ENCODE measurements at places on chromosomes 6 and 20. TPM values are rescaled to one million over a fixed set of nuclear protein-coding genes. Genes with fewer than 3 reads are reported as not detected.

ZSCAN9 gene
- 7.3 TPM for total RNA-seq

E2F1 gene
- 12.9 TPM for total RNA-seq

OTOR gene
- total RNA-seq, result not detected

AKAP12 gene
- 15.7 TPM for total RNA-seq

LRP11 gene
- total RNA-seq, result 108 TPM

PXDC1 gene
- 167 TPM for total RNA-seq

BPIFA1 gene
- total RNA-seq, result not detected

RPS21 gene
- 1,039 TPM for total RNA-seq

MYLK4 gene
- 0.51 TPM for total RNA-seq

DCDC2 gene
- not detected for total RNA-seq

EEF1A2 gene
- total RNA-seq, result 0.43 TPM

ZNF391 gene
- 4.7 TPM for total RNA-seq

SLC44A4 gene
- not detected for total RNA-seq

GGTLC1 gene
- not detected for total RNA-seq

- no peak for DNase-seq
Measured at GRCh38 chr20:3011752-3012151, 31.7 kb upstream of the GNRH2 start.

GRCh38 chr20:45890077-45890984 lies 677 bp downstream of the NEURL2 start:
- DNase-seq, result peak; percentile 83

DNA sequence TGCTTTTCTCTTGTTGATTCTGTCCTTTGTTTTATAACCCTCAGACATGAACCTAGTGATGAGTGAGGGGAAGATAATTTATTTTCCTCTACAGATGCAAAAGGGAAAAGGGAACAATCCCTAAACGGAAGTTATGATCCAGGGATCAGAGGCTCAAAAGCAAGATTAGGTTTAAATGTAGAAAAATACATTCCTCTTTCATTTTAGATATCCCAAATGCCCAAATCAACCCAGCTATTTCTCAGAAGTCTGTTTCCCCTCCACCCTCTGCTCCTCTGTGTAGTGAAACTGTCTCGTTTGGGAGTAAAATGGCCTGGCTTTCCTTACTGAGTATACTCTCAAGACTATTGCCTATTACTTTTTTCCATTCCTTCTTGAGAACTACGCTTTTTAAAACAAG lies 97.1 kb downstream of the PRL start:
- DNase-seq, result no peak

DNA sequence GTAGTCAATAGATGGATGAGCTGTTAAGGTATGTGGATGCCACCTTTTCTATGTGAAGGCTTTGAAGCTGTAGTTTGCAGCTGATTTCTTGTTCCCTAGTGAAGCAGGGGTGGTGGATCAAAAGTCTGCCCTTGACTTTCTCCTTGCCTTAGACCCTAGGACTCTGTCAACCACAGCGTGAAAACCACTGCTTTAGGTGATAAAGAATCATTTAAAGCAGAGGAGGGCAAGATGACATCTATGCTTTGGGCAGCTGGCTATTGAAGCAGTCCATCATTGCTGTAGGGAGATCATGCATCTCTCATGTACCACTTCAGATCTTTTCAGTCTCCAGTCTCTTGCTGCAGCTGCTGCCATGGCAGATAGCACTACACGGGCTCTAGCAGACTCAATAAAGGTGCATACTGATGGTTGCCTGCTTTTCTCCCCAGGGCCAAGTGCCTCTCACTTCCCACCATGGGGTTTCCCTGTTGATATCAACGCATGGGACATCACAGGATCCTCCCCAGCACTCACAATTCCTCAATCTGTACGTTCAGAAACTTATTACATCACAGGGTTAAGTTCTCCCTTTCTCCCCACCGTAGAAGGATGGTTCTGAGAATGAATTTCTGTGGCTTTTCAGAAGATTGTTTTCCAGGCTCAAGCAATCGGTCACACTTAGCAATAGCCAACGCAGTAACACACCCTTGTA lies 122.0 kb upstream of the STMND1 start:
- DNase-seq, result no peak

DNA sequence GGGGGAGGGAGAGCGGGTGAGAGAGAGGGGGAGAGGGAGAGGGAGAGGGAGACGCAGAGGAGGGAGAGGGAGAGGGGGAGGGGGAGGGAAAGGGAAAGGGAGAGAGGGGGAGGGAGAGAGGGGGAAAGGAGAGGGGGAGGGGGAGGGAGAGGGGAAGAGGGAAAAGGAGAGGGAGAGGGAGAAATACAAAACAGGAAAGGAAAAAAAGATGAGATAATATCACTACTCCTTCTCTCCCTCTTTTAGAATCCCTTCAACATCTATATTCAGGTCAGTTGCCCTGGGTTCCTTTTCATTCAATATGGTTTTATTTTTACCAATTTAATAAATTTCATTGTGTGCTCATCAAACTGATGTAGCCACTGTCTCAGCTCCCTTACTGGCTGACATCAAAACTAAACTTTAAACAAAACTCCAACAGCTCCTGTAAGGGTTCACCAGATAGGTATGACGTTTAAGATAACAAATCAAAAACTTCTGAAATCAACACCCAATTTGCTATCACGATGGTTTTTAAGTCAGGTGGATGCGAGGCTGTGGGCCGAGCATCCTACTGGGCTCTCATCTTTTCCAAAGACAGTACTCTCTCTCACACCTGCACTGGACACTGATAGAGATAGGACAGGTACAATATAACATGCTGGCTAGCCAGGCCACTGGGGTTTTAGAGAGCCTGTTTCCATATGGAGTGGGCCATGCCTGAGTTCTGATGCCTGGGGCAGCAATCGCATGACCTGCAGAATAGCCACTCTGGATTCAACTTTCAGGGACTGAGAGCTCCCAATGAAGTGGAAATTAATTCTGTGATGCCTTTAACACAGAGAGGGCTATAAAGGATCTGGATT lies 99.5 kb downstream of the FYN start:
- DNase-seq, result no peak

DNA sequence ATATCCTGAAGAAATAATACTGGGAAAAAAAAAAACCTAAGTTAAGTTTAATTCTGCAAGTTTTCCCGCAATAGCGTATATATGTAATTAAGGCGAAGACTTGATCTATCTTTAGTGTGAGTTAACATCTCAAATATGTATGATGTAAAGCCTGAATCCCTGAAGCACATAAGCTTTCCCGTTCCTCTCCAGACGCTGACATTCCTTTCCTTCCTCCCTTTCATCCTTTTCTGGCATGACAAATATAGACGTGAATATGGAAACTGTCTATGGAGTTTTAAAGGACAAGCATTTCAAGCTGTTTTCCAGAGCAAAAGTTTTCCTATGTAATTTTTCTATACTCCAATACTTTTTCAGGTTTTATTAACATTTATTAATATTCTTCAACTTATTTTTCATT lies 637.0 kb downstream of the COL12A1 start:
- no peak for DNase-seq

DNA sequence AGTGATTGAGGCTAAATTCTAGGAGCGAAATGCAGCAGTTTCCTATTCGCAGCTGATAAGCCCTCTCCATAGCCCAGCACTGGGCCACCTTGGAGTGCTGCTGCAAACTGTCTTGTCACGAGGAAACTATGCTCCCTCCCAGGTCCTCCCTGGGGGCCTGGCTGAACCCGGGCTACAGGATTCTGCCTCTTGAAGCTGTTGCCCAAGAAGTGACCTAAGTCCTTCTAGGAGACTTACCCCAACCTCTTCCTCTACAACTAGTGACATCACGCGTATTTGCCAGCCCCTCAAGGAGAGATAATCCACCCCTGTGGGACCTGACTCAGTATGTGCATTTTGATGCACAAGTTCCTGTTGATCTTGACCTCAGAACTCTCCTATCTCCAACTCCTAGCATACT lies 26.5 kb upstream of the ZFAND3 start:
- peak; percentile 30 for DNase-seq

- peak; percentile 77 for DNase-seq
Measured at GRCh38 chr6:7157752-7158616, 50.2 kb downstream of the RREB1 start.

DNA sequence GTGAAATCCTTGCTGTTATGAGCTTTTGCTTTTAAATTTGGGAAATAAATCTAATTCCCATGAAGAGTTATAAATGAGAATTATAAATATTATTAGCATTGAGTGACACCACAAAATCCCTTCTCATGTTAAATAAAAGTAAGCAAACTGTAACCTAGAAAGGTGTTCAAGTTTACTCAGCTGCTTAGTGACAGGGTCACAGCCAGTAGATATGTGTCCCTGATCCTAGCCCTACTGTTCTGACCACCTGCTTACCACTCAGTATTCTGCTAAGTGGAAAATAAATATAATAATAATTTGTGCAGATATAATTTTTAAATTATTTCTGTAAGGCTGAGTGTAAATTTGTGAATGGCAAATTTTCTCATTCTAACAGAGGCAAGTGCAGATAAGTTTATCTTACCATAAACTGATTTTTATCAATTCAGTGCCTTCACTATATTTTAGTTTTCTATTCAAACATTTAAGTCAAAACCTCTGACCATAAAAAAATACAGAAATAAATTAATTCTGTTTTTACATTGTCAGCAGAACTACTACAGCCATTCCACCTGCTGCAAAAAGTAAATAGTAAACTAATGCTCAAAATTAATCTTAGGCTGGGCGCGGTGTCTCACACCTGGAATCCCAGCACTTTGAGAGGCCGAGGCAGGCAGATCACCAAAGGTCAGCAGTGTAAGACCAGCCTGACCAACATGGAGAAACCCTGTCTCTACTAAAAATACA lies 118.2 kb downstream of the TENT5A start:
- DNase-seq, result no peak

- DNase-seq, result peak; percentile 4
Measured at GRCh38 chr6:78623554-78623953, 243.8 kb upstream of the IRAK1BP1 start.

- peak; percentile 75 for DNase-seq
Measured at GRCh38 chr6:87151781-87152525, 3.4 kb upstream of the ZNF292 start.

DNA sequence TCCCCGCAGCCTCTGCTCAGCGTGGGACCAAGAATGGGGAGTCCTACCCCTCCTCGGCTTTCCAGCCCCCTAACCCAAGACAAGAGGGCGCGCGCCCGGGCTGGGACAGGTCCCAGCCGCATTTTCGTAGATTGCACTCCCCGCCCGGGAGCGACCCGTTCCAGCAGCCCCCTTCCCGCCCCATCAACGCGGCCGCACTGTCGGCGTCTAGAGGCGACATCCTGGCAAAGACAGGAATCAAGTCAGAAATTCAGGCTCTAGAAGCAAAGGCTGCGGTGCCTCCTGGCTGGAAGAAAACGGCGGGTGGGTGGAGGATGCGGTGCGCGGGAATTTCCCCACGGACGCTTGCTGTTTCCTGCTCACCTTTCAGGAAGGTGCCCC lies 957 bp downstream of the PROKR2 start:
- DNase-seq, result no peak

- no peak for DNase-seq
Measured at GRCh38 chr20:1576641-1577040, 19.1 kb upstream of the SIRPD start.

GRCh38 chr20:33651562-33652048 lies 10.5 kb upstream of the C20orf144 start:
- no peak for DNase-seq

DNA sequence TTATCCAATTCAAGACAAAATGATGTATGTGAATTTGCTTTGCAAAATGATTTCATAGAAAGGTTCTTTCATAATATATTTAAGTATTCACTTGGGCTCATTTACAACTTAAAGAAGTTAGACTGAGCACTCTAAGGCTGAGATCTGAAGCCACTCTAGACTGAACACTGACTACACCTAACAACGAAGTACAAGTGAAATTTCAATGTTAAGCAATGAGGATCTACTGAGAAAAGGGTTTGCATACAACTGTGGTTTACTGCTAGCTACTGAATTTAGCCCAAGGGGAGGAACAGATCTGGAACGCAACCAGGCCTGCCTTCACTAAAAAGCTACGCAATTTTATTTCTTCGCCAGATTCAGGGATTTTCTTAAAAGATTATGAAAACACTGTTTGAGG lies 106.4 kb downstream of the MBOAT1 start:
- no peak for DNase-seq

DNA sequence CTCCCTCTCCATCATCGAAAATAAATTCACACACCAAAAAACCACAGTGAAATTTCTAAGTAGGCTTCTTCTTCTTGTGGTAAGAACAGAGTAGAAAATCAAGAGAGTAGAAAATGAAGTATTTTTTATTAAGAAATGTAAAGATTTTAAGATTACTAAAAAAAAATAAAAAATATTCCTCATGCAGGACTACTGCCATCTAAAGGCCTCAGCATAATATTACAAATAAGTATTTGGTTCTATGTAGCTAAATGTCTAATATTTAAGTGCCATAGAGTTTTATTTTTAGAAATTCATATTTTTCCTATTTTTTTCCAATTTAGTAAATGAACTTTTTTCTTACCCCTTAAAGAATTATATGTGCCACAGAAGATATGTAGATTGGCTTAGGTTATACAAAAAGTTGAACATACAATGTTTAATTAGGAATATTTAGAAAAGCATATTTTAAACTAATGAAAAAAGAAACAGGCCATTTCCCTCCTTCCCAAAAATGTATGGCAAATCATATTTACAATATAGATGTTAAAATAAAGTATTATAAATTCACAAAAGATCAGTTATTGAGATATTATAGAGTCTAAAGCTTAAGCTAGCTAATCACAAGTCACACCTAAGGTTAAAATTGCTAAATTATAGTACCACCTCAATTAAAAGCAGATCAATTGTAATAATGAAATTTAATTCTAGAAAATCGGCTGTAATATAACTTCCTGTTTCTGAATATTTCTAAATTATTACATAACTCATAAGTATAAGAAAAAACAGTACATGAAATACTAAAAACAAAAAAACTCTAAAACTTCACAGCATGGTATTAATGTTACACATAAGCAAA lies 3.5 kb upstream of the NT5DC1 start:
- peak; percentile 57 for DNase-seq

GRCh38 chr6:135008072-135008940 lies 46.3 kb downstream of the HBS1L start:
- DNase-seq, result no peak

- no peak for DNase-seq
Measured at GRCh38 chr6:157376241-157376640, 4.7 kb upstream of the ZDHHC14 start.

DNA sequence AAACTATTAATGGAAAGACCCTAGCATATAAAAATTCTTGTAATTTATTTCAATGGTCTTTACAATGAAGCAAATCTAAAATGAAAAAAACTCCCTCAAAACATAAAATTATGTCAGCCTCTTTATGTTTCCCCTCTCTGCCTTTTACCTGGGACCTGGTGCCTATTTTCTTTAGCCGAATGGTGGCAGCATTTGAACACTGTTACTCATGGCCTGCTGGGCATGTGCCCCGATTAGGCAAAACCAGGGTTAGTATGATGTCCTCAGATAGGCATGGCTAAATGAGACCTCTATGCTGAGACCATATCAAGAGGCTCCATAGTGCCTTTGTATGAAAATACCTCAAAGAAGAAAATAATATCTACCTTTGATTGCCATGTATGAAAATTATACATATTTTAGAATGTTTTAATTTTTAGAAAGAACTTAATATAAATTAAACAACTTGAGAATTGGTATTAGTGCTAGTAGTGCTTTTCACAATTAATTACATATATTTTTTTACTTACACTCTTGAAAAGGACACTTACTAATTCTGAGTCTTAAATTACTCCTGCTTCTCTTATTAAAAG lies 22.5 kb upstream of the C6orf58 start:
- DNase-seq, result peak; percentile 78

GRCh38 chr6:104692008-104692407 lies 167.7 kb downstream of the HACE1 start:
- no peak for DNase-seq

- no peak for DNase-seq
Measured at GRCh38 chr6:33704215-33705066, 7.1 kb downstream of the UQCC2 start.
